CD4-positive, alpha-beta T cell treated with Interleukin-6 for 4 hours (primary cell): ENCODE measurements at places on chromosomes 1 and 21.

DNA sequence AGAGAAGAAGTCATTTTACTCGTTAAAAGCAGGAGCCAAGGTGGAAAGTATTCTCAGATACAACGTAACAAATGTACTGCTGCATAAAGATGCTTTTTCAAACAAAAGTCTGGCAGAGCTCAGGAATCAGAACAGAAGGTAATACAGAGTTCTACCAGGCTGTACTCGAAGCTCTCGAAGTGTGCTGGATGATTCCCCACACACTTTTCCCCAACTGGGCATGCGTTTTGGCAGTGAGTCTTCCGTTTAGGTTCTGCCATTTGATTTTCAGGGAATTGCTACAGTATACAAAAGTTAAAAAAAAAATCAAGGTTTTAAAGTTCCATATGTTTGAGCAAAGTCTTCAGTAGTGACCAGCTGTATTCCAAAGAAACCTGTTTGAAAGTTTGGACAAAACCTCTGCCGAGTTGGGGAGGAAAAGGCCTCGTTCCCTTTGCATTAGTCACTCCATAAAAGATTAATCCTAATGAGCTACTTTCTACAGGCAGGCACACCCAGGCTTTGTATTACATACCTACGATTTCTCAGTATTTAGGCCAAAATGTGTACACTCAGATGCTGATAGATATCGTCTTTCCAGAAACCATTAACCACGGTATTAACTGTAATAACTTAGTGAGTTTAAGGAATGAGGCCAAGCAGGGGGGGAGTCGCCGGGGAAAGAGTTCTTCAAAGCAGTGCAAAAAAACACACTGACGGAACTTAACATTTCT, 477.1 kb downstream of the LMO4 start:
- no peak for DNase-seq

- no peak for DNase-seq
Measured at GRCh38 chr1:219330669-219331068, 157.0 kb downstream of the LYPLAL1 start.

DNA sequence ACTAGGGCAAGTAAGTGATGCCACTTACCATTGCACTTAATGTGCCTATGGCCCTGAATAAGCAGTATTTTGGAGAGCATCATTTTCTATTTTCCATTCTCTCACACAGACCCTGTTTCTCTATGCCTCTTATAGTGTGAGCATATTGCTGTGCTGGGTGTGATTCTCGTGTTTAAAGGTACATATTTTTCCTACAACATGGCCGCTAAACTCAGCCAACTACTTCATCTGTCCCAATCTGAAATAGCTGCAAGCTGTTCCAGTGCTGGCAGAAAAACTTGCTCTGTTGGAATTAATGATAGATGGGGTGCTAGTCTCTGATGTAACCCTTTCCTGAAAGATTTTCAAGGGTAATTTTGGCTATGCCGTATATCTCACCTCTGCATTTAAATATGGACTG, 97.5 kb downstream of the ZNF326 start:
- no peak for DNase-seq

GRCh38 chr1:108643492-108644335, 17.2 kb downstream of the HENMT1 start:
- DNase-seq, result peak; percentile 72

DNA sequence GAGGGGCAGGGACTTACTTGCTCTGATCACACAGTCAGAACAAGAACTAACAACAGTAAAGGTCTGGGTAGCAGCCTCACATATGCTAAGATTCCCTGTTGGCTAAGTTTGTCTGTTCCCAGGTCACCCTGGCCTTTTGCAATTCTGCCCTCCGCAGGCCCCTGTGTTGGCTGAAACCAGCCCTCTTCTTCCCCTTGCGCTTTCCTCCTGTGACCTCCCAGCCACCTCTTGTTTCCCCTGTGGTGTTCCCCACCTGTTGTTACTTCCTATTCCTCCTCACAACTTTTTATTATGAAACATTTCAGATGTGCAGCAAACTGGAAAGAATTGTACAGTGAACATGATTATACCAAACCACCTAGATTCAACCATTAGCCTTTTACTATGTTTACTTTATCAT, 23.4 kb downstream of the MAPKAPK2 start:
- DNase-seq, result no peak

GRCh38 chr1:231702804-231703203, 76.2 kb downstream of the DISC1 start:
- DNase-seq, result no peak

GRCh38 chr1:211643324-211644212, 31.9 kb downstream of the NEK2 start:
- DNase-seq, result peak; percentile 47

GRCh38 chr21:28547766-28548165, 444.9 kb downstream of the LTN1 start:
- DNase-seq, result no peak

DNA sequence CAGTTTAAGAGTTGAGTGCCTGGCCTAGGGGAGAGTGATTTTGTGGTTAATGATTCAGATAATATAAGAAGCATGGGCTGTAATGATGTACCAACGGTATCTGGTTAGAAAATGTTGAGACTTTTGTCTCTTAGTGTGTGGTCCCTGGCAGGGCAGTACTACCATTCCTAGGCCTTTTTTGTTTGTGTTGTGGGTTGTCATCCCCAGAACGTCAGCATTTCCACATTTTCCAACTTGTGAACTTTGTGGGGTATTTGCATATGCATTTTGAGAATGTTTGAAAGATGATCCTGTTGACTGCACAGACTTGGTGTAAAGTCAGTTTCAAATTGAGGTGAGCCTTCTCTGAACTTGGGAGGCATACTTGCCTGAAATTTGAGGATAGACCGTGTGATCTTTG, 11.4 kb downstream of the NEK7 start:
- no peak for DNase-seq

DNA sequence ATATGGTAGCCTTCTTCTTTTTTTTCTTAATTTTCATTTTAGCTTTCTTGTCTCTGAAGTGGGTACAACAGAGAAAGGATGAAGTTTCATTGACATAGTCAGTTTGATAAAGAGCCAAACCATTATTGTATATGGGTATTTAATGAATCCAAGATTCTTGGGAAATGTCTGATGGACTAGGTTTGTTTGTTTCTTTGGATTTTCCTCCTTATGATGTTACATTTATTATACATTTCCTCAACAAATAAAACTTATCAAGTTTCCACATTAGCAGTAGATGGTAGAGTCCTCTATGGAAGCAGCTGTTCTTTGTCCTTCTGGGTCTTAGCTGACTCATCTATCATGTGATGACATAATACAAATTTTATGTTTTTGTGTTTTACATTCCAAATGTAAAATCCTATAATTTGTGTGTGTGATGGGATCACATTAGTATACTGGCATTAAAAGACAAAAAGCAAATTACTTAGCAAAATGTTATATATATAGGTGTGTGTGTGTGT, 6.0 kb downstream of the COL24A1 start:
- no peak for DNase-seq

- no peak for DNase-seq
Measured at GRCh38 chr1:110375490-110375889, 15.3 kb downstream of the SLC16A4 start.

DNA sequence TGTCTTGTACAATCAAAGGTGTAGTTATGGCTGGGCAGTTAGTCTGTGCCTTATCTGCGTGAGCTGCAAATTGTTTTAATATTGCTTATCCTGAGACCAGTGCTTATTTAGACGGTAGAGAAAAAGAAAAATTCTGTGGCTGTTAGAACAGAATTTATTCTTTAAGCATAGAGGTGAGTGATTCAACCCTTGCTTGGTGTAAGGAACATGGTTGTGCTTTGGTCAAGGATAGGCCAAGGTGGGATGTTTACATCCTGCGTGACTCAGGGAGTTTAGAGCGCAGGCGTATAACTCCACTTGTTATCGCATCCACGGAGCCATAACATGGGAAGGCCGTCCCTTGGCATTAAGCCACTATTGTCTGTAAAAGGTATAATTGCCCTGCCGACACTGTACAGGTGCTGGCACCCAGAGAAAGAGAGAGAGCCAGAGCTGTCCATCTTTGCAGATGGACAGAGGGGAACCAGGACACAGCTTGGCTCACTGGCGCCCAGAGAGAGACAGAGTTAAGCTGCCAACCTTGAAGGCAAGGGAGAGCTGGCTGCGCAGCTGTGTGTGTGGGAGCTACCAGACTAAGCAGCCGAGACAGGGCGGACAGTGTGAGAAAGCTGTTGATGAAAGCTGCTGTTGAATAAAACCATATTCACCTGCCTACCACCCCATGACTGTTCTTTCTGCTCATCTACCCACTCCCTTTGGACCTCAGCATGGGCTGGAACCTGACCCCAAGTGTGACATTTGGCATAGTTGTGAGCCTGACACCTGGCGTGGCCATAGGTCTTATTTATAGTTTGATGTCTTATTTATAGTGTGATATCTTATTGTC, 200.4 kb downstream of the DYRK1A start:
- DNase-seq, result no peak

GRCh38 chr1:234322979-234323378, 50.3 kb upstream of the COA6 start:
- DNase-seq, result peak; percentile 74

GRCh38 chr1:198893763-198894444, 255.1 kb downstream of the PTPRC start:
- DNase-seq, result no peak

DNA sequence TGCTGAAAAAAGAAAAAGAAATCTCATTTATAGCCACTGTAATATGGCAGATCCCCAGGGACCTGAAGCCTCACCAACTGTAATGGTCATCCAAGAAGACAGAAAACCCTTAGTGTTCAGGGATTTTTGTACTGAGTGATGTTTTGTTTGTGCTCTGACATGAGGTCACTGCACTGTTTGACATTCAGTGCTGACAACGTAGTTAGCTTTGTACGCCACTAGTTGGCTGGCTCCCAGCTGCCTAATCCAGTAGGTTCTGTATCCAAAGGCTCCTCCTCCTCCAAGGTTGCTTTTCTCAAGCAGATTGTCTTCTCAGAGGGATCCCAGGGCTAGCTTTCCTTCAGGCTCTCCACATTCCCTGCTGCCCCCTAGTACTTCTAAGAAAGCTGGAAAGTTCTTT, 9.5 kb upstream of the YRDC start:
- no peak for DNase-seq

DNA sequence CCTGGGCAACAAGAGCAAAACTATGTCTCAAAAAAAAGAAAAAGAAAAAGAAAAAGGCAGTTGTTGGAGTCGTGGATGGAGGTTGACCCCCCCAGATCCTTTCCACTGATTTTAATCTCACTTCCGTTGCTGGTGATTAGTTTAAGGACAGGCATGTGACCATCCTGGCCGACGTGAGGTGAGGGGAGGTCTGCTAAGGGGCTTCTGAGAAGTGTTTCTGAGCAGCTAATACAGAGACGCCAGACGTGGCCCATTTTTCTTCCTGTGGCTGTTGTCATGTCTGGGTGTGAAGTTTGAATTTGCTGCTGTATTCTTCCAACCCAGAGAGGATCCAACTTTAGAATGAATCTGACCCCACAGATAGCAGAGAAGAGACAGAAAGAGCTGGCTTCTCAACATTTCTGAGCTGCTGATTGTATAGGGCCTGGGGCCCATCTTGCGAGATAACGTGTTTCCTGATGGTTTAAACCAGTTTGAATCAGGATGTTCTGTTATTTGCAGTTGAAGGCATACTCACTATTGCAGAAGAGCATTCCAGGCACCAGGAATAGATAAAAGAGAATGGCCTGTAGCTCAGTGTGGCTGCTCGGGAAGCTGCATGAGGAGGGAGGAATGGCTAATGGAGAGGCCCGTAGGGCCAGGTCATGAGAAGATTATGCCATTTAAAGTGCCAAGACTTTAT, 22.8 kb upstream of the SSBP3 start:
- no peak for DNase-seq

DNA sequence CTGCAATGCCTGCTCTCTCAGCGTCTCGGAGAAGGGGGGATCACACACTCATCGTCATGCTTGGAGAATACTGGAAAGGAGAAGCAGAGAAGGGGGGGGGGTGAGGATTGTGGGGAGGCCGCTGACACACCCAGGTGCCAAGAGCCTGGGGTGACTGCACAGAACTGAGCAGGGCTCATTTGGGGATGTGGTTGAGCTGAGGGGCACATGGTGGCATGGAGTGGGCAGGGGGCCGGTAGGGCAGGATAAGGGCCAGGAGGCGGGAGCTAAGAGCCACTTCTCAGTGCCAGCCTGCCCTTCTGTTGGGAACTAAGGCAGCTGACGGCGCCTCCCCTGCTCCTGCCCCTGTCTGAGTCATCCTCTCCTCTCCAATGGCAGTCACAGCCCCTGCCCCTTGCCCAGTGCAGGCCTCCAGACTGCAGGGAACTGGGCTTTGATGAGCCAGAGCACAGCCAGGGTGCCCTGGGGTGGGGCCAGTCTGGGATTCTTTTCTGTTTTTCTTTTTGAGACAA, 27.2 kb downstream of the MRPL37 start:
- no peak for DNase-seq

GRCh38 chr21:37627074-37627473, 260.5 kb downstream of the DYRK1A start:
- no peak for DNase-seq

GRCh38 chr1:6184083-6184783, 4.1 kb upstream of the CHD5 start:
- DNase-seq, result no peak

- DNase-seq, result peak; percentile 61
Measured at GRCh38 chr1:91997607-91998195, 32.1 kb upstream of the EPHX4 start.

DNA sequence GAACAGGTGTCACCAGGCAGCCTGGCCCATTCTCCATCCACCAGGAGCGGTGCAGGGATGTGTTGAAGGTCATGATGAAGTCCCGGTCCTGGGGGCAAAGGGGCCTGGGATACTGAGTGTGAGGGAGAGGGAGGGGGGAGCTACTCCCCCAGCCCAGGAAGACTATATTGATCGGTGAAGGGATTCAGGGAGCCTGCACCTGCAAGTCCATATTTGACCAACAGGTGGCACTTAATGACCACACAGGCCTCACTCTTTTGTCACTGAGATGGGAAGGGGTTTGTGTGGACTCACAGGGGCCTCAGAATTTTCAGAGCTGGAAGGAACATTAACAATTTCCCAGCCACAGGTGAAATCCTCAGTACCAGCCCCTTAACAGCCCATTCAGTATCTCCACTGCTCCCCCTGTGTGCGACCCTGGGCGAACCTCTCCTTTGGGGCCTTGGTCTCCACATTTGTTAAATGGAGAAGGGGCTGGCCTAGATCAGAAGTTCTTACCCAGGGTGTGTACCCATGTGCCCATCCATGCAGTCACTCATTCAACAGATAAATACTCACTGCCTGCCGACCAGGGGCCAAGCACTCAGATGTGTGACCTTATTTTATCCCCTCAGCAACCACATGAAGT, 55.6 kb downstream of the NKAIN1 start:
- peak; percentile 19 for DNase-seq

- DNase-seq, result no peak
Measured at GRCh38 chr1:66341446-66342089, 192.4 kb upstream of the SGIP1 start.

DNA sequence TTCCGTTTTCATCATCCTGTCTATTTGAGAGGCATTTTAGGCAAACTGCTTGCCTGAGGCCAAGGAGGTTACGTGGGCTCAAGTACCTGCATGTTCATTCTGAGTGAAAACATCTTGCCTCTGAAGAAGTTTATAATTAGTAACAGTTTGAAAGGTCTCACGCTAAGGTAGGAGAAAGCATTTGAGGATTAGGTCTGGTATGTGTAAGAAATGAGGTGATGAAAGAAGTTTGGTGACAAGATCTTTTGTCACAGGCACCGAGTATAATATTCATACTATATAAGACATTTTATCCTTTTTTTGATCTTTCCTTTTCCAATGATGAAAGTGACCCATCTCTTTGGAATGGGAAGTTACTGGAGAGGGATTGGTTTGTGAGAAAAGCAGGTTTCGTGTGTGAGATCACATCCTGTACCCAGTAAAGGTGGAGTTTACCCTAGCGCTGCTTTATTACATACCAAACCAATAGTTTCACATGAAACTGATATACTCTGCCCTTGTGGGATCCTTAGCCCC, 98.7 kb upstream of the PDC start:
- DNase-seq, result no peak
